ENCODE measurements at places on chromosomes 7 and 10.

DNA sequence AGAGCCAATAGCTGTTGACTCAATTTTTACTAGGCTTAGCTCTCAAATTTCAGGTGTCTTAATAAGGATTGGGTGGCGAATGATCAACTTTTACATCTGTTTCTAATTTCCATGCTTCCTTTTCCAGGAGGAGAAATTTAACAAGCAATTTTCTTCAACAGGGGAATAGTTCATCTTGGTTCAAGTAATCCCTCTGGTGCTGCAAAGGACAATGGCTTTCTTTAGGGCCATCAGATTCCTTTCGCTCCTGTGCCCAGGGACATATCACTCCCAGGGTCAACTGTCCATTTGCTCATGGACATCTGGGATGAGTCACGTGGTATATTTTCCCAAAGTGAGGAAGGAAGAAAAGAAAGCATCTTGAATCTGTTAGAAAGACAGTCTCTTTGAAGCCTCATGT, 313.3 kb downstream of the FRMD4A start:
- no peak for DNase-seq

DNA sequence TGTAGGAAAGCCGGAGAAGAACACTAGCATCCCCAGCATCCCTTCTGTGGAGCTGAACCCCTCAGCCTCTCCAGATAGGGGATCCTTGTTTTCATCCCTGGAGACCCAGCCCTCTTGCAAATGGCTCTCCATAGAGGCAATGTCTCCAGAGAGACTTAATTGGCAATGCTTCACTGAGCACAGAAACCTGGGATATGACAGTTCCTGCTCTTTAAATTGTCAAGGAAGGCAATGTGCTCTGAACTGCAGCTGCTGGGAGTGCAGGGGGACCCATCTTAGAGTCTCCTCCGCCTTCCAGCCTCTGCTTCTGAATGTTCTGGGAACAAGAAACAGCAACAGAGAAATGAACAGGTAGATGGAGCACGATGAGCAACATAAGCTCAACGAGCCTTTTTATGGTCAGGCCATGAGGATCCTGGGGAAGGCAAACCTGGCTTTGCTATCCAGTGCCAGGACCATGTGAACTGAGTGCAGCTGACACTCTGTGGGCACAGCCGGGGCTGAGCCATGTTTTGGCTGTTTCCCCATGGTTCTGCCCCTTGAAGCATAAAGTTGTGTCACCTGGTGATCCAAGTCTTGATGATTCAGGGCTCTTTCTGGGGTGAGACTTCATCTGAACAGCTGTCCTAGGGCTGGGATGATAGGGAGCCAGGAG, 481.0 kb downstream of the PLXNA4 start:
- no peak for DNase-seq

GRCh38 chr10:68156373-68157185, 47.3 kb downstream of the MYPN start:
- peak; percentile 34 for DNase-seq

- no peak for DNase-seq
Measured at GRCh38 chr10:20596065-20596755, 300.9 kb downstream of the NEBL start.

- no peak for DNase-seq
Measured at GRCh38 chr7:83441-83840, 108.9 kb upstream of the FAM20C start.

Data from stimulated activated CD8-positive, alpha-beta memory T cell treated with anti-CD3 and anti-CD28 coated beads, Interleukin-7, amount 100 ng/mL, for 24 hours (primary cell).